ENCODE measurements at places on chromosomes 3 and 15.

GRCh38 chr15:72445426-72445825, 28.7 kb upstream of the ARIH1 start:
- DNase-seq = no peak

DNA sequence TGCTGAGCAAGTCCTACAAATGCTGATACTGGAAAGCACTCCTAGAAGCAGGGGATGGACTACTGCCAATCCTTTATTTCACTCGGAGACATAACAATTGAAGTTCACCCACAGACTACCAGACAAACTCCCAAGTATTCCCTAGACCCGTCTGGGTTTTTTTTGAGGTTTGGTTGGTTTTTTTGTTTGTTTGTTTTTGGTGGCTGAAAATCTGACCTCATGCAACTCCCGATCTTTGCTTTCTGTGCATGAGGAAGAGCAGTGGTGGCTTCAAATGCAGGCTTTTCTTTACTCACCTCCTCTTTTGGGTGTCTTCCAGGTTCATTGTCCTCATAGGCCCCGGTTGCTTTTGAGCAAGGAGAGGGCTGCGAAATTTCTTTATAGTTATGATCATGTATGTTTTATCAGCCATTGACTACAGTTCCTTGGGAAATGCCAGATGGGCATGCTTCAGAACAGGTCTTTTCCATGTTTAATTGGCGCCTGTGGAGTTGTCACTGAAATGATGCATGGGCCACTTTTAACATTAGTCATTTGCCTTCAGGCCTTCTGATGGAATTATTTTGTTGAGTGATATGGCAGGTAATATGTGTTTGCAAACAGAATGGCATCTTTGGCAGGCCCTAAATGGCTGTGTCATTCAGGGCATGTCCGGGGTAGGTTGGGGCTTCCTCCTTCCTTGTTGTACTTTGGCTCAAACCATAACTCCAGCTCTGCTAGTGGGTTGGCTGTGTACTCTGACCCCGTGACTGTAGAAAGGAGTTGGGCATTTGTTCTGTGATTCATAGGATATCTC, 81.3 kb upstream of the ZBED2 start:
- peak; percentile 88 for DNase-seq

DNA sequence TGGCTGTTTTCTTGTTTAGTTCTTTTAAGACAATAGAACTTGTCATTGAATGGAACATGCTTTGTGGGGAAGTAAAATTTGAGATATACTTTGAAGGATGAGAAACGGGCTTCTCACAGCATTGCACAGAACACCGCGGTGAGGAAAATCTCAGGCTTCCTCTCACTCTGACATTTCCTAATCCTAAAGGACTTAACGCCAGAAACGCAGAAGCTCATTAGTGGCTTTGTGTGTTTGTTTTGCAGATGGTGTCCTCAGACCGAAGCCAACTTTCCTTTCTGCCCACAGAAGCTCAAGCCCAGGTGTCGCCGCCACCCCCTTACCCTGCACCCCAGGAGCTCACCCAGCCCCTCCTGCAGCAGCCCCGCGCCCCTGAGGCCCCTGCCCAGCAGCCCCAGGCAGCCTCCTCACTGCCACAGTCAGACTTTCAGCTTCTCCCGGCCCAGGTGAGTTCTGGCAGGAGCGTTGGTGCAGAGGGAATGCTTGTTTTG, 78.9 kb upstream of the BLM start:
- DNase-seq = no peak

GRCh38 chr15:35958975-35959374, 413.0 kb upstream of the DPH6 start:
- no peak for DNase-seq

- DNase-seq = no peak
Observed at GRCh38 chr3:134496471-134497071, 10.7 kb downstream of the CEP63 start.

- no peak for DNase-seq
Observed at GRCh38 chr3:150128126-150128525, 157.4 kb upstream of the PFN2 start.

GRCh38 chr3:123667784-123668183, 82.9 kb upstream of the HACD2 start:
- DNase-seq = no peak

DNA sequence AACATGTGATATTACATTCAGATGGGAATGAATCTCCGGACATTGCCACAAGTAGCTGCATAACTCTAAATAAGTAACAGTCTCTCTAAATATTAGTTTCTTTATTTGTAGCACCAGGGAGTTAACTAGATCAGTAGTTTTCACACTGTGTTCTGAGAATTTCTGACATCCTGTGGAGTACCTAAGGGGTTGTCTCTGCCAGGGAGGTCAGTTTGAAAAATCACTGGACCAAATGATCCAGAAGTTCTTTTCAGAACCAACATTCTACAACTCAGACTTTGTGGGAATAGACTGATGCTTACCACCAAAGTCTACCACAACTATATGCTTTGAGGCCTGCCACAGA, 9.0 kb upstream of the ILDR1 start:
- no peak for DNase-seq

DNA sequence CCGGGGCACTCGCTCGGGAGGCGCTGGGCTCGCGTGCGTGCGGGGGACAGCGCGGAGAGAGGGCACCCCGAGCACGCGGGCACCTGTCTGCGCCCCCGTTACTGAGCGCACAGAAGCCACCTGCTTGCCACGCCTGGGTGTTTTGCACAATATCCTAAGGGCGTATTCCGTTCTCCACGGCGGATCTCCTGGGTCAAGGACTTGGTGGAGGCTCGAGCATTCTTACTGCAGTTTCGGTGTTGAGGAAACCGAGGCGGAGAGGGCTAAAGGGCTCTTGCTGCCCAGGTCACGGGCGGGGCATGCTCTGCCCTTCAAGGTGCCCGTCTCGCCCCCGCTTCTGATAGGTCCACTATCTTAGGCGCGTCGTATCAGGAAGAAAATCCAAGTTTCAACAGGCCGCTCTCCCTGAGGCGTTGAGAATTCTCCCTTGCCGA, 526 bp downstream of the GPD1L start:
- DNase-seq = peak; percentile 90

DNA sequence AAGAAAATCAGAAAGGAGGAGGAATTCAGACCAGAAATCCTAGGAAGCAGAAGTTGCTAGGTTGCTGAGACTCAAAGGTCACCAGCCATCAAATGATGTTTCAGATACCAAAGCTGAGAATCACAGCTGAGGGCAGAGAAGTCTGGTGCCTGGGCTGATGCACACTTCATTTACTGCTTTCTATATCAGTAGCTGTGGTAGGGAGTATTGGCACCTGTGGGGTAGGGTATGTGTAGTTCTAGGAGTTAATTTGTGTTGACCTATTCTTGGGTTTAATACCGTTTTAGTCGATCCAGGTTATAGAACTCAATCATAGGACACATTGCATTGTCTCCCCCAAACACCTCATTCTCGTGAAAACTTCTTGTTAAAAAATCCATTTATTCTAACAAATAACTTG, 529.6 kb downstream of the AGBL1 start:
- no peak for DNase-seq

DNA sequence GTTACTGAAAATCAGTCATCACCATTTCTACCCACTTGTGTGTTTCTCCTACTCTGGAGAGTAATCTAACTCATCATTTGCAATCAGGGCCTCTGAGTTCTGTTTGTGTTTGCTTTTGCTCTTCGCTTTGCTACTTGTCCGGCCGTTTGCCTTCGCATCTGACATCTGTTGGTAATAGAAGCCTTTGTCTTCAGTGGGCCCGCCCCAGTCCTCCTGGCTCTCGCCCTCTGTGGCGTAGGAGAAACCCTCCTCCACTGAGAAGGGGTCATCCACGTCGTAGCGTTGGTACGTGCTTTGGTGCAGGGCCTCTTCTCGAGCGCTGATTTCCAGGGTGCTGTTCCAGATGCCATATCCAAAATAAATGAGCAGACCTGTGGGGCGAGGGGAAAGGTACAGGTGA, 48.3 kb downstream of the CLDN11 start:
- no peak for DNase-seq

DNA sequence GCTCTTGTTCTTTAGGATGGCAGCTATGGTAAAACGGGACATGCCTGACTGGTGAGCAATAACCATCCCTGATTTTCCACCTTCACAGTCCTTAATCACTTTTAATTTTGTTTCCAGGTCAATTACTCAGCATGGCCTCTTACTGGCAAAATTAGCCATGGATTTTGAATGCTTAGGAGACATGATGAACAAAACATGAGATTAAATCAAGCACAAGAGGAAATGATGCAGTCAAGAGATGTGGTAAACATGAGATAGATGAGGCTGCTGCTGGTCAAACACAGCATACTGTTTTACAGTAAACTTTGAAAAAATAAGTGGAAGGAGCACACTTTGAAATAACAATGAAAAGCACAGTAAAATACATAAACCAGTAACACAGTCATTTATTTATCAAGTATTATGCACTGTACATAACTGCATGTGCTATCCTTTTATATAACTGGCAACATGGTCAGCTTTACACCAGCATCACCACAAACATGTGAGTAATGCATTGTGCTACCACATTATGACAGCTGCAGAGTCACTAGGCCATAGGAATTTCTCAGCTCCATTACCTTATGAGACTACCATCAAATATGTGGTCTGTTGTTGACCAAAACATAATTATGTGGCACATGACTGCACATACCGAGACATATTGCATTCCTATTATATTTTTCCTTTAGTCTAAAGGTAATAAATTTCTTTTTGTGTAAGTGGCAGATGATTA, 30.1 kb upstream of the ZNF502 start:
- no peak for DNase-seq

- DNase-seq = no peak
Observed at GRCh38 chr3:99753268-99753975, 64.2 kb upstream of the CMSS1 start.

GRCh38 chr3:152202976-152203626, 65.6 kb upstream of the MBNL1 start:
- peak; percentile 59 for DNase-seq

GRCh38 chr3:30124435-30125370, 481.7 kb upstream of the TGFBR2 start:
- no peak for DNase-seq

GRCh38 chr15:90716317-90716975, 700 bp upstream of the BLM start:
- no peak for DNase-seq

GRCh38 chr3:144039661-144040060, 68.0 kb downstream of the DIPK2A start:
- no peak for DNase-seq

- no peak for DNase-seq
Observed at GRCh38 chr3:67846166-67846565, 191.8 kb upstream of the SUCLG2 start.

DNA sequence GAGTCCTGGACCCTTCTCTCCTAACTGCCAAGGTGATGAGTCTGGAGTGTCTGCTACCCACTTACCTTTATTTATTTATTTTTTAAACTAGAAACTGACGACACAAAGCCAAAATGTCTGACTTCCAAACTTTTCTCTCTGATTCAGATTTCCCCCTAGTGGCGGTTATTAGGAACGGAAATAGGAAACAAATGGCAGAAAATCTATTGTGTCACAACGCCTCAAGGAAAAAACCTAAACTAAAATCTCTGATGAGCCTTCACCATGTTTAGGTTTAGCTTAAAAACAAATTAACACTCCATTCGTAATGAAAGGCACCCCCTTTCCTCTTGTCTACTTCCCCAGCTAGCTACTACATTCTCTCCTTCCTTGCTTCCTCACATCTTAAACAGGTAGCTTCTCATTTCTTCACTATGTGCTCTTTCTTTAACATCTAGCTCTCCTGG, 94.0 kb upstream of the MEX3B start:
- no peak for DNase-seq

GRCh38 chr3:14581334-14582044, 41.3 kb upstream of the GRIP2 start:
- DNase-seq = no peak

- DNase-seq = no peak
Observed at GRCh38 chr15:40538976-40539375, 25.9 kb downstream of the CCDC32 start.

GRCh38 chr3:46858456-46858855, 4.8 kb downstream of the MYL3 start:
- DNase-seq = no peak

- no peak for DNase-seq
Observed at GRCh38 chr3:58645726-58646125, 20.8 kb downstream of the FAM3D start.

- DNase-seq = no peak
Observed at GRCh38 chr15:87736891-87737389, 519.6 kb downstream of the NTRK3 start.

- no peak for DNase-seq
Observed at GRCh38 chr15:75027551-75027950, 4.2 kb downstream of the PPCDC start.

- no peak for DNase-seq
Observed at GRCh38 chr3:123685780-123686179, 100.9 kb upstream of the HACD2 start.

DNA sequence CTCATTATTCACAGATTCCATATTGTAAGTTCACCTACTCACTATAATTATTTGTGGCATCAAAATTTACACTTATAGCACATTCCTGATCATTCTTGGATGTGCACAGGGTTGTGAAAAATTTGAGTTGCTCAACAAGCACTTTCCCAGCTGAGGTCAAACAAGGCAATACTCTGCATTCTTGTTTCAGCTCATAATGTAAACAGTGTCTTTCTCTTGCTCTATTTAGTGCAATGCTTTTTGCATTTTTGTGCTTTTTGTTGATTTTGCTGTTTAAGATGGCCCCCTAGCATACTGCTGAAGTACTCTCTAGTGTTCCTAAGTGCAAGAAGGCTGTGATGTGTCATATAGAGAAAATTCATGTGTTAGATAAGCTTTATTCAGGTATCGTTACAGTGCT, 66.7 kb upstream of the TNIK start:
- no peak for DNase-seq

DNA sequence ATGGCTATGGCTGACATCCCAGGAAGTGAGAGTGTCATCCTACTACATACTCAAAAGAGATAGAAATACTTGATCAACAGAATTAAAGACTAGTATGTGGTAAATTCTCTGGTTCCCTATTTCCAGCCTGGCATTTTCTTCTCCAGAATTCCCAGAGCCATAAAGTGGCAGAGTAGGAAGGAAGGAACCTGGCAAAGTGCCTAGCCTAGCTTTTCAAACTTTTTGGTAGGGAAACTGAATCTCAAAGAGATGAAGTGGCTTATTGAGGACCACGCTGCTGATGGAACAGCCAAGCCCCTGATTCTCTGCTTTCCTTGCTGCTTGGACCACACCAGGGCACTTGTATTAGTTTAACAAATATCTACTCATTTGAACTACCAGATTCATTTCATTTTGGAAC, 312.4 kb upstream of the RORA start:
- no peak for DNase-seq

DNA sequence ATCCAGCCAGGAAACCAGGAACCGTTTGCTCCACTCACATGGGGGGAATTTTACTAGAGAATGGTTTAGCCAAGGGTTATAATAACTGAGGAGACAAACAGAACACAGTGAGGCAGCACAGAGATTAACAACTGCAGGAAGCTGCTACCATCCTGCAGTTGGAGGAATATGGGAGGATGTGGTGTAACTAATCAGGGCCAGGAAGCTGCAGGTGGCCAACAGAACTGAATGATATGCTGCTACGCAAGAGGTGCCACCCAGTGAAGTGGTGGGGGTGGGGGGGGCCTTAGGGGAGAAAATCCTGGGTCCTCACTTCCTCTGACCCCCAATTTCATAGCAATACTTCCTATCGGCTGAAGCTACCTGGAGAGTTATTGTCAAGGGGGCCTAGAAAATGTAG, 306.4 kb upstream of the STT3B start:
- DNase-seq = no peak

GRCh38 chr3:148974726-148975125, 16.6 kb upstream of the GYG1 start:
- DNase-seq = no peak
